ENCODE measurements at places on chromosomes 1 and 21.
A peak's percentile ranks its signal among the peaks of the same experiment; 100 is the strongest.

- DNase-seq = no peak
Measured at GRCh38 chr21:35370071-35370470, 321.0 kb upstream of the RUNX1 start.

DNA sequence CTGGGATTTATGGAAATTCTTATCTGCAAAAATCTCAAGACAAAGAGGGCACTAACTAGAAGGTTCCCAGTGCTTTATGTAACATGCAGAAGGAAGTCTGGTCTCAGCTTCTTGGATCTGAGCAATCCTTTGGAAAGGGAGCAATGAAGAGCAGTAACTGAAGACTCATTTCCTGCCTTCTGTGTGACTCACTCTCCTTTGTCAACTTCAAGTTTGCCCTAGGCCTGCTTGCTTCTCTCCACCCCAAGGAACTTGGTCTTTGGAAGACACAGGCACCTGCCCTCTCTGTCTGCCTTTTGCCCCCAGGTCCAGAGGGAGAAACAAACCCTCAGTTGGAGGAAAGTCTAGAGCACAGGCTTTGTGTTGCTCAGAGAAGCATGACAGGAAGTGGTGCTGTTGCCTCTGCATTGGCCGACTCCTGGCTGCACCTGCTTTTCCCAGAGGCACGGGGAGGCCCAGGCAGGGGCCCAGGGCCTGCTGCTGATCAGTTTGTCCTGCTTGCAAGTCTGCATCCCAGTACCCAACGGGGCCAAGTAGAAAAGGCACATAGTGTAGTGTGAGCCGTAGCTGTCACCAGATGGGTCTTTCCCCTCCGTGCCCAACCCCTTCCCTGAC is 137.2 kb downstream of the DHRS3 start:
- no peak for DNase-seq

- no peak for DNase-seq
Measured at GRCh38 chr1:67955591-67955990, 94.8 kb downstream of the DIRAS3 start.

- no peak for DNase-seq
Measured at GRCh38 chr21:31667639-31668038, 8.1 kb downstream of the SOD1 start.

DNA sequence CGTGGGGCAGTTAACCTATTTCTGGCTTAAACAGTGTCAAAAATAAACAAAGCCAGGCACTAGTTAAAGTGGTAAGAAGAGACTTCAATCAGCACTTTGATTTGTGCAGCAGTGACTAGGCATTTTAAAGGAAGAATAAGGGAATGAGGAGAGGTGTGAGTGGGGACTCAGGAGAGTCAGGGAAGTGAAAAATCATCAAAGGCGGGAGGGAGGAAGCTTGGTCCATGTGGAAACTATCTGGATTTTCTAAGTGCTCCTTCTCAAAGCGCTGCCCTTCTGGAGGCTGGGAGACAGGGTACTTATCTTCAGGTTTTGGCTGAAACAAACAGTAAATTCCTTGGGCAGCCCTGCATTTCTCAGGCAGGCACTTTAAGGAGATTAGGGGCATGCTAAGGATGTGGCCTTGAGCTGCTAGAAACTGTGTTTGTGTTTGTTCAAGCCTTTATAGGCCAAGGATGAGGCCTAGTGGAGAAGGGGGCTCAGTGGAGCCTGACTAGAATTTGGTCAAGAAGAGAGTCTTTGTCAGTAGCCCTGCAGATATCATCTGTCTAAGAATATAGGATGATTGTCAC is 486.5 kb downstream of the SIPA1L2 start:
- no peak for DNase-seq

DNA sequence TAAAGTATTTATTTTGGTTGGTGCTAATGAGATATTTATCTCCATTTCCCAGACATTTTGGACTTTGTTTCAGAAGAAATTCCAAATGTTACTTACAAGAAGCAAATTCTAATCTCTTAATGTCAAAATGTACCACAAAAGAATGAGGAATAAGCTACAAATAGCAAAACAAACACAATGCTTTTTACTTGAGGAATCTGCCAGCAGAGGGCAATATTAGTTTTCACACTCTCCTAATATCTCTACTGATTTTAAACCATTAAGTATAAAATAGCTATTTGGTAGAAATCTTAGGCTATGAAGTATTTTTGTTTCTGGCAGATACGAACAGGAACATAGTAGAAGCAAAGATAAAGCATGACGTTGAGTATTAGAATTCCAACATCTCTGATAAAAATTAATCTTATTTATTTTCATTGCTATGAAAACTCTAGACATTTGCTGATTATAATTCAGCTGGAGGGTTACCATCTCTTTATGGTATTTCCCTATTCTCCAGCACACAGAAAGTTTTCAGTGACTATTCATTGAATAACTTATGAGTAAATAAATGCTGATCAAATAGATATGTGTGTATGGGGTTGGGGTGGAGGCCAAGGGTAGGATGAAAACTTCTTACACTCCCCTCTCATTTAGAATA is 13.4 kb upstream of the HMCN1 start:
- DNase-seq = no peak

- DNase-seq = no peak
Measured at GRCh38 chr1:169601096-169601881, 15.0 kb upstream of the F5 start.

DNA sequence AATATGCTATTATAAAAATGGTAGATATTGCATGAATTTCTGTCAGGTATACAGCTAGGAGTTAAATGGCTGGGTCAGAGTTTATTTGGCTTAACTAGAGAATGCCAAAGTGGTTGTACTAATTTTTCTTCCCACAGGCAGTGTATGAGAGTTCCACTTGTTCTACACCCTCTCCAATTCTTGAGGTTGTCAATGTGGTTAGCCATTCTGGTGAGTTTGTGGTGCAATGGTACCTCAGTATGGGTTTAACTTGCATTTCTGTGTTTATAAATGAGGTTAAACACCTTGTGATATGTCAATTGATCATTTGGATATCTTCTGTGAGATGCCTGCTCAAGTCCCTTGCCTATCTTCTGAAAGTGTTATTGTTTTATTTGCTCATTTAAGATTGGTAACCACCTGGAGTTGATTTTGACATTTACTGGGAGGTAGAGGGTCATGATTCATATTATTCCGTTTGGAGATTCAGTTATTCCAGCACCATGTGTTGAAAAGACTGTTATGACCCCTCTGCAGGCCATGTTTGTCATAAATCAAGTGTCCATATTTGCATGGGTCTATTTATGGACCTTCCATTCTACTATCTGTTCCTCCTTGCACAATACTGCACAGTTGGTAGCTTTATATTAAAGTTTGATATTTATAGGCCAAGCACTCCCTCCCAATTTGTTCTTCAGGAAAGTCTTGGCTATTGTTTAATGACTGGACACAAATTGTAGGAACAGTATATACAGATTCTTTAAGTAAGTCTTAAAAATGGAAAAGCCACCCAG is 5.8 kb downstream of the FALEC start:
- DNase-seq = no peak

DNA sequence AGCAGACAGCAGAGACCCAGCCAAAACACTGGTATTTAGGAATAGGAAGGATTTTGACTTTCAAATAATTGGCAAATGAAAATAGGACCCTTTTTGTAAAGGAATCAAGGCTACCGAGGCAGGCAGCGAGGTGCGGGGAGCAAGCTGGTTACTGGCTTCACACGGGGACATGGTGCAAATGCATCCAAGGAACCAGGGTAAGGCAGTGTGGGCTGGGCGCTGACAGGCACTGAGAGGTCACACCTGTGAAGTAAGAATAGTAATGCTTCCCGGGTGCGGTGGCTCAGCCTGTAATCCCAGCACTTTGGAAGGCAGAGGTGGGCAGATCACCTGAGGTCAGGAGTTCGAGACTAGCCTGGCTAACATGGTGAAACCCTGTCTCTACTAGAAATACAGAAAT is 15.5 kb downstream of the CHAF1B start:
- no peak for DNase-seq

GRCh38 chr1:119081267-119081666 is 59.2 kb downstream of the WARS2 start:
- DNase-seq = no peak

- no peak for DNase-seq
Measured at GRCh38 chr1:17134034-17134433, 14.8 kb upstream of the PADI2 start.

GRCh38 chr1:27109103-27109822 is 45.7 kb downstream of the SLC9A1 start:
- DNase-seq = no peak

DNA sequence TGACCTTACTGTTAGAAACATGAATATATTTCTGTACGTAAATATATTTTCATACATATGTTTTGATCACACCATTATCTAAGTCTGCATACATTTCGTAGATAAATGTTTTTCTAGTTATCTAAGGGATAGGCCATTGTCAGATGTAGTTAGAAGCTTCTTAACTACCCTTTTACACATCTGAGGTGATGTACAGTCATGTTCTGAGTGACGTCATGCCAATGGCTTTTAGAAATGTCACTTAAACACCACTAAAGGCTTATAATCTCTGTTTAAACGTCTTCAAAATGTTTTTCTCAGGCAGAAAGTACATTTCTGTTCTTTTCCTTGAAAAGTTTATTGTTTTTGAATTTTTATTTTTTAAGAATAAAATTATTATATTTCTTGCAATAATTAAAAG is 781.9 kb downstream of the MRPL39 start:
- no peak for DNase-seq

DNA sequence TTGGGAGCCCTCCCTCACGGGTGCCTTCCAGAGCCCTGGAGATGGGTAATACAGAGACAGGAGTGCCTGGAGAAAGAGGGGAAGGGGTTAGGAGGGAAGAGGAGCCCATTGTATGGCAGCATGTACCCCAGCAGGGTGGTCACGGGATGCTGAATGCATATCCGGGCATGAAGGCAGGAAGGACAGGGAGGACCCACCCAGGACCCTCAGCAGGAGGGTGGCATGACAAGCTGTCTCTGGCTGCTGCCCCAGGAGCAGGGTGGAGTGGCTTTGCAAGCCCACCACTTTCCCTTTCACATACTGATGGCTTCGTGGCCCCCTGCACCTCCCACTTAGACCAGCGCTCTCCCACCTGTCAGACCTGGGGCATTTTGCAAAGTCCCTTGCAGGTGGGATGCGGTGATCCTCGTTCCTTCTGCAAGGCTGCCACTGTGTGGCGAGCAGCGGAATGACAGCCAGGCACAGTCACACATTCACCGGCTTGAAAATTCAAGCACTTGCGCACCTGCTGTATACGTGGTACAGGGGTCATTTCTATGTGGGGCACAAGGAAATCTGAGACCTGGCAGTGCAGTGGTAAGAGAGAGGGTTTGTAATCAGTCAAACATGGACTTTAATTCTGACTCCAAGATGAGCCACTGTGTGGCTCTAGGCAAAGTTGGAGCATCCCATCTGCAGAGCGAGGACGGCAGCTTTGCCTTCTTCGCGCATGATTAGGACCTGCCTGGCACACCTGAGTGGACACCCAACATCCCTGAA is 53.2 kb upstream of the TMEM51 start:
- DNase-seq = peak; percentile 64

GRCh38 chr1:206002160-206002559 is 1.0 kb downstream of the RAB7B start:
- peak; percentile 11 for DNase-seq

DNA sequence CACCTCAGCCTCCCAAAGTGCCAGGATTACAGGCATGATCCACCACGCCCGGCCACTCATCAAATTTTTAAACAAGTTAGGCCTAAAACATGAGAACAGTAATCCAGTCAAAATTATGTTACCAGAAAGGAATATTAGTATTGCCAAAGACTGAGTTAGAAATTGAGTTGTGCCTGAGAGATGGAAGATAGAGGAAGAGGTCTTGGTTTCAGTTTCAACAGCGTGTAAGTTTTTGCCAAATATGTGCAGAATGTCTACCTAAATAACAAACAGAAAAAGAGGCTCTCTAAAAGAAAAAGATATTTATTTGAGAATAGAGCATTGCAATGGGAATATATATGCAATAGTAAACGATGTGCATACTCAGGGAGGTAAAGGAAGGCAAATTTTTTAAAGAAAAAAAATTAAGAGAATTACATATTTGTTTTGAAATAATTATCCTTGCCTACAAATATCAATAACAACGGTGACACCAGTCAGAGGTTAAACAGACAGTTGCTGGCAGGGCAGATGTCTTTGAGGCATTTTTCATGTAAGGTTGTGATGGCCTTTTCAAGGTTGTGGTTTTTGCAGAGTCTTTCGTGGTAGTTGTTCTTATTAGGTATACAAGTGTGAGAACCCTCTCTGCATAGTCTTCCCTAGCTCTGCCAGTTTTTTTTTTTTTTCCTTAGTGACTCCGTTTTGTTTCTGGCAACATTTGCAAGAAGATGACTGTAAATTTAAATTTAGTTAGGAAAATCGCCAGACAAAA is 2.2 kb upstream of the CD1B start:
- DNase-seq = no peak

DNA sequence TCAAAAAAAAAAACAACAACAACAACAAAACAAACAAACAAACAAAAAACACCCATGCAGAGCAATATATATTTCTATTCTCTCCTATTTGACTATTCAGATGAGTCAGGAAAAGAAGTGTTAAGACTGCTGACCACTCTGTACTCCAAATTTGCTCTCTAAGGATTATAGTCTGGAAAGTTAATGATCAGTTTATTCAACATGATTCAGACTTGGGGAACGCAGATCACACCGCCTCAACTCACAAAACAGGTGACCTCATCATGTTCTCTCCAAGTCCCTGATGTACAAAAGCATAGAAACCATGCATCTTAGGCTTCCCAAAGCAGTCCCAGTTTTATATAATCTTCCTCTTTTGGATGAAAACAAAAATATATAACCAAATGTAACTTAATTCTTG is 51.9 kb upstream of the PRRC2C start:
- DNase-seq = no peak

- DNase-seq = no peak
Measured at GRCh38 chr1:56133522-56134472, 445.6 kb downstream of the PLPP3 start.

DNA sequence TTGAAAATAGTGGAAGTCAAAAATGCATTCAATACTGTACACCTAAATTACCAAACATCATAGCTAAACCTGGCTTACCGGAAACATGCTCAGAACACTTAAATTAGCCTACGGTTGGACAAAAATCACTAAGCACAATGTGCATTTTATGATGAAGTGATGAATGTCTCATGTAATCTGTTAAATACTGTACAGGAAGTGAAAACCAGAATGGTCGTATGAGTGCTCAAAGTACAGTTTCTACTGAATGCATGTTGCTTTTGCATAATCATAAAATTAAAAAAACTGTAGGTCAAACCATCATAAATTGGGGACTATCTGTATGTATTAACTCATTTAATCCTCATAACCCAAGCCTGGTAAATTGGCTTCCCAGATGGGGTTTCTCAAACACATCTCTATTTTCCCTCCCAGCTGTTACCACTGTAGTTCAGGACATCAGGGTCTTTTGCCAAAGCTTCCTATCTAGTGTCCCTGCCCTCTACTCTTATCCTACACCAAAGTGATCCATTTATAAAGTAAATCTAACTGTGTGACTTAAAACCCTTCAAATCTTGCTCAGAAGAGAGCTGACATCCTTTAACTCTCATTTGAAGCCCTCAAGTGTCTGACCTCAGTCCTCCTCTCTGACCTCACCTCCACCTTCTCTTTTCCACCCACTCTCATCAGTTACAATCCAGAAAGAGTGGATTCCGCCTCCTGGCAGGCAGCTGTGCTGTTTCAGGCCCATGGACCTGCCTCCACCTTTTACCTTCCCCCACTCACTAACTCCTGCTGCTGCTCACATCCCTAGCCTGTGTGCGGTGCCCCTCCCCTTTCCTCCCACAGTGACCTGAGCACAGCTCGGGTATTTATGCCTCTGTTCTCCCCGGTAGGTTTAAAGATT is 356.4 kb upstream of the ST6GALNAC5 start:
- no peak for DNase-seq

GRCh38 chr1:201946224-201946908 is at the start of gene LMOD1:
Gene LMOD1, minus strand, starts transcription at chr1:201946548. Its CDS starts 208 bp downstream, at chr1:201946340.
- peak; percentile 89 for DNase-seq

All from femur (tissue), 1 donor.